CD4-positive, alpha-beta T cell treated with Interleukin-17A for 4 hours (primary cell): ENCODE measurements at places on chromosomes 3 and 15.

GRCh38 chr3:158522221-158523136, 48.5 kb upstream of the MLF1 start:
- no peak for DNase-seq

GRCh38 chr3:35137612-35138011, 501.7 kb upstream of the ARPP21 start:
- no peak for DNase-seq

- DNase-seq: no peak
These were observed 14.7 kb upstream of the LRRFIP2 start for GRCh38 chr3:37189109-37189508.

GRCh38 chr15:83443076-83443847, 3.9 kb upstream of the SH3GL3 start:
- no peak for DNase-seq

DNA sequence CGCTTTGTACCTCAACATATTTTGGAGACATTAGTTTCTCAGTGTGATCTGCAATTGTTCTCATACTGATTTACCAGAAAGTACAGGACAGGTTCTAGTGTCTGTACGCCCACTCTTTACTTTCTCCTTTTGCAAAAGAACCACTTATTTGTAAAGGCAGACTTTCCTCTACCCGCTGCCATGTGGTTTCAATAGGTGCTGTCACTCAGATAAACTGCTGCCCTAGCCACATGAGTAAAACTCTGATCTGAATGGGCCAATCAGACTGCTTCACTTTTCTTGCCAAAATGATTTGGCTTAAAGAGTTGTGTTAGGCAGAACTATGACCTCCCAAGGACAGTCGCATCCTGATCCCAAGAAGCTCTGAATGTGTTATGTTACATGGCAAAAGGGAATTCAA, 984.6 kb upstream of the NR2F2 start:
- DNase-seq: no peak

- DNase-seq: no peak
These were observed 82.4 kb upstream of the VGLL4 start for GRCh38 chr3:11726146-11726545.

DNA sequence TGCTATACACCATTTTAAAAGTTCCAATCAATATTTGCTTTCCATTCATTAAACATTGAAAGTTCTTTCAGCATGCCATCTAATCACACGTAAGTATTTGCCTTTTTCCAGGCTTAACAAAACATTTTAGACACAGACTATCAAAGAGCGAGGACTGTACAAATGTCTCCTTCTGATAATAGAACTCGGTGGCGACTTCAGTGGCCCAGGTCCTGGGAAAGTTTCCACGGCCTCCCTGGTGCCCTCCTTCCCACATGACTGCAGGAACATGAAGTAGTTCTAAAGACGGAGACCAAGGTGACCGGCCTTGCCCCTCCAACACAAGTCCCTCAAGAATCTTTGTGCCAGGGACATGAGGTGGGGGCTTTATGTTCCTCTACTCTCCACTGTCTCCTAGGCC, 174.6 kb upstream of the KBTBD8 start:
- DNase-seq: no peak

DNA sequence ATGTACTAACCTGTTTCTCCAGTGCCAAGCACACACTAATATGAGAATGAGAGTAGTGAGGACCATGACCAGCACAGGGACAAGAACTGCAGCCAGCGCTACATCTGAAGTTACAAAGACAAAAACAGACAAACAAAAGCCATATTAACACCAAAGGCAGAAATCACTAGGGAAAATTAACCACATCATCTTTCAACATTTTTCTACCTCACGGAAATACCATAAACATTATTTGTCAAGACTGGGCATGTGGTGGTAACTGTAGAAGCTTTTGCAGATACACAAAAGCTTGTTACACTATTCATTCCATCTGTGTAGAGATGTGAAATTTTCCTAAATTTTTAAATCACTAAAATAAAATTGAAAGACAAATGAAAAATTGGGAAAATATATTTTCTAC, 44.9 kb downstream of the ST3GAL6 start:
- DNase-seq: no peak

- DNase-seq: no peak
These were observed 12.2 kb upstream of the TRANK1 start for GRCh38 chr3:36957063-36957462.

DNA sequence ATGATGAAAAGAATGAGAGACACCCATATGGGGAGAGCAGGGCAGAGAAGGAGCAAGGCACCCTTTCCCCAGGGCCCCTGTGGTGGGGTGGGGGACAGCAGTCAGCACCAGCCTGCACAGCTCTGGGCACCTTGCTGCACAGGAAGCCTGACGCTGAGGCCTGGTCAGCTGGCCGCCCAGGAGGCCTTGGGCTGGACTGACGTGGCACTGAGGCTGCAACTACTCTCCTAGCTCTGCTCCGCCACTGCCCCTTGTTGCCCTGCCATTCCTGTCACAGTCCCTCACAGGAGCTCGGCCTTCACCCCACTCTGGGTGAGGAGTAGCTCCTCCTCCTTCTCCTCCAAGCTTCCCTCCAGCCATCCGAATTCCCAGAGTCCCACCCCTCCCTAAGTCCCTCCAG, 99.7 kb downstream of the CPN2 start:
- DNase-seq: no peak

GRCh38 chr3:110542552-110543150, 529.0 kb upstream of the NECTIN3 start:
- DNase-seq: no peak

DNA sequence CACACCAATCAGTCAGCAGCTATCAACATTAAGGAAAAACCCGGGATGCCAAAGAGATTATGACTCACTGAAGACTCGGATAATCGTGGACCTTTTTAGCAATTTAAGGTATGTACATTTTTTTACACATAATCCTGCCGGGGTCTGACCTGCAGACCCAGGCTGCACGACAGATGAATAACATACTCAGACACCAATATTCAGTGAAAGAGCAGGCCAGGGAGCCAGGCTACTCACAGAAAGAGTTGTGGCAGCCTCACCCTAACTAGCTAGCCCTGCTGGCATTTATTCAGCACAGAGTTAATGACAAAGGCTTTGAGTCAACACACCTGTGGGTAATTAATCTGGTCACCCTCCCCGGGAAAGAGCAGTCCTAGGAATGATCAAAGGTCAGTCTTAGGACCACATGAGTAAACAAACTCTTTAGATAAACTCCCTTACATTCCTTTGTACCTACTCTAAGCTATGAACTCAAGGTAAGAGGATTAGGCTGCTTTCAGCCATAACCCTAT, 727.5 kb downstream of the TBL1XR1 start:
- DNase-seq: no peak

DNA sequence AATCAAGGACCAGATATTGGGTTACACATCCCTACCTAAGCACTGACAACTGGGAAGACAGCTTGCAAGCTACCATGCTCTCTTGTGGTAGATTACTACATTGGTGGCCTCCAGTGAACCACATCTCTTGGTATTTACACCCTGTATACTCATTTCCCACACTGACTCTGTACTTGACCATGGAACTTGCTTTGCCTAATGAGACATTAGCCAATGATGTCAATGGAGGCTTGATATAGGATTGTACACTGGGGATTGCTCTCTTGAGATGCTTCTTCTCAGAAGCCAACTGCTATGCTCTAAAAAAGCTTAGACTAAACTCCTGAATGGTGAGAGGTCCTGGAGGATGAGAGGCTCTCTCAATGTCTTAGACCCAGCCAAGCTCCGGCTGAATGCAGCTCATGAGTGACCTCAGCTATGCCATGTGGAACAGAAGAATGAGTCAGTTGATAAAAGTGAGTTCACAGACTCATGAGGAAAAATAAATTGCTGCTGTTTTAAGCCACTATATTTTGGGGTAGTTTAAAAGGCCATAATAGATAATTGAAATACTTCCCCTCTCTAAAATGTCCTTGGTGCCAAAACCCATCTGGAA, 61.5 kb upstream of the GALNT15 start:
- no peak for DNase-seq

DNA sequence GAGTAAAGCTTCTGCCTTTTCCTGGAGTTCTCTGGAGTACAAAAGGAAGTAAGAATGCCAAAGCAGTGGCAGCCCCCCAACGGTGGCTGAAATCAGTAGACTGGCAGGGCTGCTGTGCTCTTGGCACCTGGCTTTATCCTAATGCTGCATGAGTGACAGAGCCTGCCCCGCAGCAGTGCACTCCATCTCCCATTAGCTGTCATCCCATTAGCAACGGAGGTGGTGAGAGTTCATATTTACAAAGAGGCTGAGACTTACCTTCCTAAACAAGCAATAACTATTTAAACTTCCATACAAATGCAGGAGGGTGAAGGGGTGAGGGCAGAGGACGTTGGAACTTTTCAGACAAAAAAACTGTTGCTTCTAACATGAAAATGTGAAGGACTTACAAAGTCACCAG, 51.9 kb downstream of the SERPINI1 start:
- DNase-seq: no peak

GRCh38 chr3:52153389-52154096, 680 bp downstream of the POC1A start:
- no peak for DNase-seq
